NCI-H1092 (cell line): ENCODE measurements at places on chromosomes 12 and 14.

GRCh38 chr12:2795291-2796186 lies 769 bp downstream of the FKBP4 start:
- peak; percentile 55 for DNase-seq

DNA sequence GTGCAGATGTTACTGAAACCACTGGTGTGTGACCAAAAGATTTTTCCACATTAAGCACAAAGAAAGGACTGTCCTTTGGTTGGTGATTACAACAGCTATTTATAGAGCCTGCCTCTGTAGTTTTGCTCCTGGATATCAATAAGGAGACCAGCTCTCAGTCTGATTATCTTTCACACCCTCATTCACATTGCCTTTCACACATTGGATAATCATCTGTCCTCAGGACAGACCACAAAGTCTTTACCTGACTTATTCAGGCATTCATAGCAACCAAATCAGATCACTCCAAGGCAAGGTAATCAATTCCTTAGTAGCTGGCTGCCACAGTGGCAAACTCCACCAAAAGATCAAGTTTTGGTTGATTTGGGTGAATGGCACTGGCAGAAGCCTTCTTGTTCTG lies 59.6 kb upstream of the CPSF6 start:
- no peak for DNase-seq

- no peak for DNase-seq
Measured at GRCh38 chr14:68834816-68835215, 41.9 kb upstream of the ZFP36L1 start.

GRCh38 chr14:96519970-96520369 lies 17.8 kb downstream of the PAPOLA start:
- no peak for DNase-seq

- no peak for DNase-seq
Measured at GRCh38 chr12:94762259-94762942, 112.0 kb upstream of the TMCC3 start.

GRCh38 chr12:112584266-112584722 lies 165.5 kb downstream of the PTPN11 start:
- no peak for DNase-seq

- DNase-seq: no peak
Measured at GRCh38 chr12:86774841-86775388, 518.7 kb upstream of the MGAT4C start.

DNA sequence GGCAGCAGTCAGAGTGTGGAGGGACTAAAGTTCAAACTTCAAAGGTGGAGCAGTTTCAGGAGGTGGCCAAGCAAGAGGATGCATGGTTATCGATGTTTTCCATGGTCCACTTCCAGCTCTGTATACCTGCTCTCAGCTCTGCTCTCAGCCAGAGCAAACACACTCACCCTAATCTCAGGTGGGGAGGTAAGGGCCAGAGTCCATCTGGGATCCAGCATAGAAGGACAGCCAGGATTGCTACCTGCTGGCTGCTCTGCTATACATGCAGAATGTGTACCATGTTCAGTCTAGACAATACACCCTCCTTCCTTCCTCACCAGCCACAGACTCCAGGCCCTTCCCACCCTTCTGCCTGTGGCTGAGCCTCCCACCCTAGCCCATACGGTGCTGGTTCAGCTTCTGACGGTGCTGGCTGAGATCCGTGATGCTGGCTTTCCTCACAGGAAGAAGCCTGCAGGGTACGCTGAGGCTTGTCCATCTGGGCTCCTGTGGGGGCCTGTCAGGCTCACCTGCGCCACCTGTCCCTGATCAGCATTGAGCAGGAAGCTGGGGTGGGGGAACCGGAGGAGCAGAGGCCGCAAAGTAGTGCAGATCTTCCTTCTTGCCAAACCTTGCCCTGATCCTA lies 2.4 kb downstream of the CBLN3 start:
- no peak for DNase-seq

DNA sequence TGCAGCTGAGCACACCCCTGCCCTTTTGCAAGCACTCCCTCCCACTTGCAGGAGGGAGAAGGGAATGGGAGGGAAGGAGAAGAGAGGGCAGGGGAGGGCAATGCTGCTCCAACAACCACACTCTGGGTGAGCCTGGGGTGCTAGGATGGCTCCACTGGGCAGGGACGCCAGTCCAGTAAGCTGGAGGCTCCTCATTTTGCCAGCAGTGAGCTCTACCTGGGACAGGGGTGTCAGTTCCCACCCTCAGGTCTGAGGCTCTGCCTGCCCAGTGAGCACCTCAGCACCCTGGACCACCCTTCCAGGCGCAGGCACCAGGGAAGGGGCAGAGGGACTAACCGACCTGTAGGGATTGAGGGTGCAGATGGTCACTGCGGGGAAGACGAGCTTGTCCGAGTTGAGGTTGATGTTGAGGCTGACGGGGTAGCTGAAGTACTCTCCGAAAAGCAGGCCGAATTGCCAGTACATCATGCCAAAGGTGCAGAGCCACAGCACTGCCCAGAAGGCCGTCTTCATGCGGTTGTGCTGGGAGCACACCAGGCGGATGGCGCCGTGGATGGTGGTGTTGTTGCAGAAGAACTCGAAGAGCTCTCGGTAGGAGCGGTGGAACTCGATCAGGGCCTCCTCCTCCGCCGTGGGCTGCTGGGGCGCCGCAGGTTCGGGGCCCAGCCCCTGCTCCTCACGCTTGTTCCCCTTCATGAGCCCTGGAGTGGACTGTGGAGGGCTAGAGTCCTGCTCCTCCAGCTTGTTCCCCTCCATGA lies 1.2 kb downstream of the SCNN1A start:
- DNase-seq: no peak

- DNase-seq: no peak
Measured at GRCh38 chr12:113782873-113783272, 183.3 kb downstream of the RBM19 start.

DNA sequence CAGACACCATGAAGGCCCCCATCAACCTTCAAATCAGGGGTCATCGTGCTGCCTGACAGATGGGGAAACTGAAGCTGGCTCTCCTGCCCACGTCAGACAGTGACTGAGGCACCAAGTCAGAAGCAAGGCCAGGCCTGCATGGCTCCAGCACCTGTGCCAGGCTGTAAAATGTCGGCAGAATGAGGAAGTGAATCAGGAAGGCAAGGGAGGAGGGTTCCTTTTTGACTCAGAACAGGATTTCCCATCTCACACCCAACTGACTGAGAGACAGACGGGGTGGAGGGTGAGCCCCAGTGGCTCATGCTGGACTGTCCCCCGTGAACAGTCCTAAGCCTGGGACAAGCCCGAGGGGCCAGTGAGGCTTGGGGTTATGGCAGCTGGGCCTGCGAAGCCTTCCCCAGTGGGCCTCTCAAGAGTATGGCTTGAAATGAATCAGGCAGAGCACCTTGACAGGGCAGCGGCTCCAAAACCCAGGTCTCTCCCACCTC lies 20.9 kb downstream of the SYNE3 start:
- DNase-seq: no peak
